Fibroblast of skin of abdomen (primary cell): ENCODE measurements at places on chromosomes 2 and 18.

- DNase-seq = no peak
These were observed 9.5 kb upstream of the DUSP2 start for GRCh38 chr2:96154506-96155380.

DNA sequence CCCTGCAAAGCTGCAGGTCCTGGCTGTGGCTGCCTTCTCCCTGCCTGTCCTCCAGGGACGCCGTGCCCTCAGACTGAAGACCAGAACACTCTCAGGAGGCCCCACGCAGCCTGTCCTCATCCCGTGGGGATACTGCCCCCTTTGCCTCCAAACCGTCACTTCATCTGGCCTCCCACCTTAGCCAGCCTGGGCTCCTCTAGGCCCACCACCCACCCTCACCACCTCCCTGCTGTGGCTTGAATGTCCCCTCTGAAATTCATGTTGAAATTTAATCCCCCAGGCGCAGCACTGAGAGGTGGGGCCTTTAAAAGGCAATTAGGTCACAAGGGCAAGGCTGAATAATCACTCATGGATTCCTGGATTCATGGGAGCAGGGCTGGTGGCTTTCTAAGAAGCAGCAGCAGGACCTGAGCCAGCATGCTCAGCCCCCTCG, 198.2 kb downstream of the SEPTIN10 start:
- no peak for DNase-seq

GRCh38 chr2:207819021-207819797, 49.5 kb upstream of the FZD5 start:
- DNase-seq = no peak

GRCh38 chr2:8827729-8828128, 9.7 kb downstream of the KIDINS220 start:
- no peak for DNase-seq

DNA sequence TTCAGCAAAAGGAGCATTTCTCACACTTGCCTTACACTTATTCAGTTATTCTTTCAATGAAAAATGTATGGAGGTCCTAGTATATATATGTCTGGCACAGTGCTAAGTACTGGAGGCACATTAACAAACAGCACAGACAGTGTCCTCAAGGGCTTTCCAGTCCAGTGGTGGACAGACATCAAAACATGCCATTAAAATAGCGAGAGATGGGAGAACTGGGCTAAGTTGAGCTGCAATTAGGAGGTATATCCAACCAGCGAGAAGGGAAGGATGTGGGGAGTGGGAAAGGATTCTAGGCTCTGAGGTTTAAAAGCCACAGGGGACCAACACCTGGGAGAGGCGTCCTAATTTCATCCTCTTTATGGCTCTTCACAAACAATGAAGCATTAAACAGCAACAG, 127.5 kb upstream of the TTC39C start:
- no peak for DNase-seq

DNA sequence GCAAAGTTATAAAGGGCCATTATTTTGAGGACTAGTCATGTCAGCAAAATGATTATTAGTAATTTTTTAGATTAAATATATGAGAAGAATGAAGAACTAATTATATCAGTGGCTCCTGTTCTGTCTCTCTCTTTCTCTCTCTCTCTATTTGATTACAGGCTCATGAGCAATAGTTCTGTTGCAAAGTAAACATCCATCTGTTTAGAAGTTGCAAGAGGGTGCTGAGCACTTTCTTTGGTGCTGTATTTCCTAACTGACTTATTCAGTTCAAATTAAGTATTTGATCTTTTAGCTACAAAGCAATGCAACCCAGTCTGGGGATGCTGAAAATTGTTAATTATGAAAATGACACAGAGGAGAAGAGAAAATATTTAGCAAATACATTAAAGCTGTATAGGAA, 408.1 kb upstream of the UBE2E3 start:
- no peak for DNase-seq

DNA sequence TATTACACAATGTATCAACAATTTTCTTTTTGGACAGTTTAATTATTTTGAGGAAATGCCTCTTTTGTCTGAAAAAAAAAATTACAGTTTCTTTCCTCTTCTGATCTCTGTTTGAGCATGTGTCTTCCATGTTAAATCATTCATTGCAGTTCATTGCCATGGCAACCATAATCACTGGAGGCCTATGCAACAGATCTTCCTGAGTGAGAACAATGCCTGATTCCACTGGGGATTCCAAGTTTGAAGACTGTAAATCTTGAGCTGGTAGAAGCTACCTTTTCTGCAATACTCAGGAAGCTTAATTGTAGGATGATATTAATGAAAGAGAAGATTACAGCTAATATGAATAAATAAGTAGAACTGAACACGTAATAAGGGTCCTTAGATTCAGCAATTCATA, 721.4 kb upstream of the CNTNAP5 start:
- DNase-seq = no peak

GRCh38 chr18:49716035-49716434, 97.3 kb downstream of the ACAA2 start:
- no peak for DNase-seq

- DNase-seq = no peak
These were observed 33.4 kb downstream of the TGFBRAP1 start for GRCh38 chr2:105296017-105296611.
